ENCODE measurements at places on chromosomes 4 and X.

- H3K27ac ChIP-seq: no peak overlapping the region
- H3K36me3 ChIP-seq: no peaks in the 10 kb centered on the region
- no peak overlapping the region for H3K4me3 ChIP-seq
- no peaks in the 10 kb centered on the region for H3K27me3 ChIP-seq
Measured at GRCh38 chr4:131638781-131639180, 1510.3 kb upstream of the PCDH10 start.

- H3K4me1 ChIP-seq: peaks cover 18% of the 10 kb centered on the region
- no peaks in the 10 kb centered on the region for H3K36me3 ChIP-seq
- DNase-seq: no peak
- no peak overlapping the region for H3K4me3 ChIP-seq
Measured at GRCh38 chrX:107684956-107685385, 56.7 kb downstream of the PRPS1 start.

GRCh38 chrX:74458736-74459135 lies 37.4 kb downstream of the SLC16A2 start:
- H3K4me1 ChIP-seq: no peaks in the 10 kb centered on the region
- H3K4me3 ChIP-seq: no peak overlapping the region

DNA sequence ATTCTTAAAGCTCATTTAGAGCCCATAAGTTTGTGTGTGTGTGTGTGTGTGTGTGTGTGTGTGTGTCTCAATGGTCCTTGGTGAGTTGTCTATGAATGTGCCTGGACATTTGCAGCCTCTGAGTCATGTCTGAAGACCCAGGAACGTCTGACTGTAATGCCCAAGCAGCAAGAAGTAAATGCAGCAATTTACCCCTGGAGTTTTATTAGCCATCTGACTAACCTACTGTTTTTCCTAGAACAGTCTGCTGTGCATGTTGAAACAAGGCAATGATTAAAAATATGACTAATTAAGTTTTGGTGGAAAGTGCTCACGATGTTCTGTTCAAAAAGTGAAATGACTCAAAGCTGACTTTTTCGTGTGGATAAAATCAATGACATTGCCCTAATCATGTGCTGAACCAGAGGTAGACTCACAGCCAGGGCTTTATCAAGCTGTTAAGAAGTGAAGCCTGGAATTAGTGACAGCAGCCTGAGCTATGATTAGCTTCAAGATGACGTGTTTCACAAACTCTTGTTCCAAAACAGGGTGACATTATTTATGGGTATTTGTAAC lies 201.6 kb downstream of the CPE start:
- H3K27ac ChIP-seq: no peak overlapping the region
- H3K4me3 ChIP-seq: no peak overlapping the region
- H3K36me3 ChIP-seq: no peaks in the 10 kb centered on the region
- DNase-seq: no peak

GRCh38 chr4:185700048-185700447 lies 111.9 kb downstream of the SORBS2 start:
- no peak overlapping the region for H3K27ac ChIP-seq
- no peak for DNase-seq
- H3K36me3 ChIP-seq: no peaks in the 10 kb centered on the region
- no peak overlapping the region for H3K4me3 ChIP-seq
- H3K4me1 ChIP-seq: no peaks in the 10 kb centered on the region
- no peaks in the 10 kb centered on the region for H3K27me3 ChIP-seq

- H3K36me3 ChIP-seq: no peaks in the 10 kb centered on the region
- H3K27me3 ChIP-seq: no peaks in the 10 kb centered on the region
- no peak overlapping the region for H3K27ac ChIP-seq
- no peak for DNase-seq
- no peak overlapping the region for H3K4me3 ChIP-seq
Measured at GRCh38 chrX:13506574-13506973, 62.8 kb upstream of the EGFL6 start.

DNA sequence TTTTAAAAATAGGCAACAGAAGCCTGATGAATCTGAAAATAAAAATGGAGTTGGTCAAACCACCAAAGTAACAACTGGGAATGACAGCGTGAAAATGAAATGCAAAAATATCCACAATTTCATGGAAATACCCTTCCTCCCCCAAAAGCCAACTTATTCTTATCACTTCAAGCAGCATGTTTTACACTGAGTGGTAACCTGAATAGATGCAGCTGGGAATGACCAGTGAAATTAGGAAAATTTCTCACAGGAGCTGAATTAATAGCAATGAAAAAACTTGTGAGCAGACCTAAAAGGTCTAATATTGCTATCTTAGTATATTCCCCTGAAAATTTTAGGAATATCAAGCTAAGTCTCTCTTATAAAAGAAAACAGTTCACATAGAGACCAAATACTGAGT lies 239.0 kb downstream of the PCDH18 start:
- no peak overlapping the region for H3K4me3 ChIP-seq
- no peaks in the 10 kb centered on the region for H3K36me3 ChIP-seq
- H3K27me3 ChIP-seq: no peaks in the 10 kb centered on the region
- no peaks in the 10 kb centered on the region for H3K4me1 ChIP-seq
- no peak for DNase-seq

- no peak for DNase-seq
- H3K36me3 ChIP-seq: no peaks in the 10 kb centered on the region
- H3K4me1 ChIP-seq: no peaks in the 10 kb centered on the region
- H3K4me3 ChIP-seq: no peak overlapping the region
Measured at GRCh38 chr4:65014078-65014477, 604.8 kb upstream of the TECRL start.
